Hematopoietic multipotent progenitor cell treated with erythropoietin and hydrocortisone succinate and interleukin-3 and kit ligand, for 15 days (in vitro differentiated cells): ENCODE measurements at places on chromosomes 16 and 17.

DNA sequence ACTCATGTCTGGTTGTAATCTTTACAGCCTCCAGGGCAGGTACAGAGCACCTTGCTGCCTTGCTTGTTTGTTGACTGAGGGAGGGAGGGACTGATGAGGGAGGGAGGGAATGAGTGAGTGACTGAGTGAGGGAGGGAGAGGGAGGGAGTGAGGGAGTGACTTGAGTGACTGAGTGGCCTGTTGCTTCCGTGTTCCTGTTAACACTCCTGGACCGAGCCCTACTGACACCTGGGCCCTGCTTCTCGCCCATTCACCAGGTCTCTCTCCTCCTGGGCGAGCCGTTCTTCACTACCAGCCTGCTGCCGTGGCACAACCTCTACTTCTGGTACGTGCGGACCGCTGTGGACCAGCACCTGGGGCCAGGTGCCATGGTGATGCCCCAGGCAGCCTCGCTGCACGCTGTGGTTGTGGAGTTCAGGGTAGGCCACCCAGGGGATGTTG lies 41.2 kb downstream of the PRMT7 start:
- no peak for DNase-seq

GRCh38 chr16:69544088-69544487 lies 21.7 kb upstream of the NFAT5 start:
- DNase-seq = no peak

DNA sequence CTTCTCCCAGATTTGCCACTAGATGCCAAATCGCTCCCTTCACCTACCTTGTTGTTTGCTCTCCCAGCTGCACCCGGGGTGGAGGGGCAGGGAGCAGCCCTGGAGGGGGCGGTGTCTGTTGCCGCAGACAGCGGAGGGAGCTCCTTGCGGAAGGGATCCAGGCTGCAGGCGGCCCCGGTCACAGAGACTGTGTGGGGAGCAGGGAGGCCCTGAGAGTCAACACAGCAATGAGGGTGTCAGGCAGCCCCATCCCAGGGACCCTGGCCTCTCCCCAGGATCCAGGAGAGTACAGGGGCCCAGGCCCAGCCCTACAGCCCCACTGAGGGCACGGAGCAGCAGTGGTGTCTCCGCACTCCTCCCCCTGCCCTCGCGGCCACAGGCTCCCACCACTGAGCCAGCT lies 50.5 kb upstream of the CHMP6 start:
- DNase-seq = no peak

GRCh38 chr16:71671165-71671564 lies 45.2 kb downstream of the MARVELD3 start:
- no peak for DNase-seq

GRCh38 chr16:70684146-70685060 lies 1.4 kb downstream of the MTSS2 start:
- no peak for DNase-seq

DNA sequence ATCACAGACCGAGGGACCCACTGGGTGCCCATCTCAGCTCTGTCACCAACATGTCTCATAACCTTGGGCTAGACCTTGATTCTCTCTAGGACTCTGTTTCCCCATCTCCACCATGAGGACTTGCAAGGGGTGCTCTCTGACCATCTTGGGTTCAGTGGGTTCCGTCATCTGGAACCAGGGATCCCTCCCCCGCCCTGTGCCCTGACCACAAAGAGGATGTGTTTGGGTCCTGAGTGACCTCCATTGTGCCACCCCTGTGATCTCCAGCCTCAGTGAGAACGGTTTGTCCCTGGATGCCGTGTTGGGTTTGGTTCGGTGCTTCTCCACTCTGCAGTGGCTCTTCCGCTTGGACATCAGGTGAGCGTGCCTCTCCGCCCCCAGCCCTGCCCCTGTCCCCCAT lies 49.1 kb upstream of the CPNE2 start:
- DNase-seq = no peak

DNA sequence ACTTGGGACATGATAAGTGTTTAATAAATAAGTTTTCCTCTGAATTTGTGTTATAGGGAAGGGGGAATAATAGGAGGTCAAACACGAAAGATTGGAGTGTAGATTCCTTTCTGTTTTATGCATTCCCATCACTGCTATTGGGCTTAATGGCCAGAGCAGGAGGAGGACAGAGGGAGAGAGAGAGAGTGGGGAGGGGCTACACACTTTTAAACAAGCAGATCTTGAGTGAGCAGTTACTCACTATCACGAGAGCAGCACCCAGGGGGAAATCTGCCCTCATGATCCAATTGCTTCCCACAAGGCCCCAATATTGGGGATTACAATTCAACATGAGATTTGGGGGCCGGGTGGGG lies 505.0 kb downstream of the GRIN2A start:
- DNase-seq = no peak

- DNase-seq = no peak
These were observed 38.3 kb downstream of the PRKCA start for GRCh38 chr17:66340720-66341119.

DNA sequence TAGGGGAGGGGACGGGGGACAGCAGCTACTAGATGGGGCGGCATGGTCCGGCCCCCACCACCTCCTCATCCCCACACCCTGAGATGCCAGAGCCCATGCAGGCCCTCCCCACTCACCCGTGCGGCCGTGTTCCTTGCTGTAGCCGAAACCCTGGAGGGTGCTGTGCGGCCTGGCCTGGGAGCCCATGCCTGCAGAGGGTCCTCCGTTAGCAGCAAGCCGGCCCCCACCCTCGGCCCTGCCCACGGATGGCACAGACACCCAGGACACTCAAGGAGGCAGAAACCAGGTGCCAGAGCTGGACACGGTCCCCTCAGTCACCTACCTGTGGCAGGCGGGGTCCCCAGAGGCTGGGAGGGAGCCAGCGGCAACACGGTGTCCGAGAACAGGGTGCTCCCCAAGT lies 5.5 kb downstream of the TEPSIN start:
- no peak for DNase-seq

- DNase-seq = no peak
These were observed 364.0 kb upstream of the EEF2KMT start for GRCh38 chr16:5461574-5461973.

- DNase-seq = peak; percentile 60
These were observed at the start of gene PNMT for GRCh38 chr17:39667945-39668924. Gene PNMT, plus strand, starts transcription at chr17:39668453. Its CDS starts 23 bp downstream, at chr17:39668476.

DNA sequence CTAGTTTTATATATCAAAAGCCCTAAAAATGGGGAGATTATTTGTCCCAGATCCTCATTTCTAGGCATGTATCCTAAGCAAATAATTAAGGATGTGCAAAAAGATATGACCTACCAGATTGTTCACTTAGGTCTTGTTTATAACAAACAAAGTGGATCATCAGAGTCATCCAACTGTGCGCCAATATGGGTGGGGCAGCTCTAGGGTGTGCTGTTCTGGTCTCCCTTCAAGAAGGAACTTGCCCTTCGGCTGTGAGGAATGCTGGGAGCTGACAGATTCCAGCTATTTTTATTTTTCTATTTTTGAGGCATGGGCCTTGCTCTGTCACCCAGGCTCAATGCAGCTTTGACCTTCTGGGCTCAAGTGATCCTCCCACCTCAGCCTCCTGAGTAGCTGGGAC lies 13.8 kb downstream of the CHP2 start:
- no peak for DNase-seq

GRCh38 chr16:59993101-59993500 lies 1259.0 kb upstream of the GOT2 start:
- DNase-seq = no peak

DNA sequence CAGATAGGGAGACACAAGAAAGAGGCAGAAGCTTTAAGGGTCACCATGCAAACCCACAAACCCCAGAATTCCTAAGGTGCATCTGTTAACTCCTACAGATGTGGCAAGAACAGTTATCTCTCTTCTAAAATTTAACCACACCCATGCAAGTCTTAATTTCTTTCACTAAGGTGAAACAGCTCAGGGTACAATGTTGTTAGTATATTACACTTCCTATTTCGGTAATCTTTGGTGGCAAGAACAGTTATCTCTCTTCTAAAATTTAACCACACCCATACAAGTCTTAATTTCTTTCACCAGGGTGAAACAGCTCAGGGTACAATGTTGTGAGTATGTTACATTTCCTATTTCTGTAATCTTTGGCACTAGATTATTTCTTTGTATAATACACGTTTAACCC lies 6.6 kb downstream of the CCL23 start:
- DNase-seq = peak; percentile 12

DNA sequence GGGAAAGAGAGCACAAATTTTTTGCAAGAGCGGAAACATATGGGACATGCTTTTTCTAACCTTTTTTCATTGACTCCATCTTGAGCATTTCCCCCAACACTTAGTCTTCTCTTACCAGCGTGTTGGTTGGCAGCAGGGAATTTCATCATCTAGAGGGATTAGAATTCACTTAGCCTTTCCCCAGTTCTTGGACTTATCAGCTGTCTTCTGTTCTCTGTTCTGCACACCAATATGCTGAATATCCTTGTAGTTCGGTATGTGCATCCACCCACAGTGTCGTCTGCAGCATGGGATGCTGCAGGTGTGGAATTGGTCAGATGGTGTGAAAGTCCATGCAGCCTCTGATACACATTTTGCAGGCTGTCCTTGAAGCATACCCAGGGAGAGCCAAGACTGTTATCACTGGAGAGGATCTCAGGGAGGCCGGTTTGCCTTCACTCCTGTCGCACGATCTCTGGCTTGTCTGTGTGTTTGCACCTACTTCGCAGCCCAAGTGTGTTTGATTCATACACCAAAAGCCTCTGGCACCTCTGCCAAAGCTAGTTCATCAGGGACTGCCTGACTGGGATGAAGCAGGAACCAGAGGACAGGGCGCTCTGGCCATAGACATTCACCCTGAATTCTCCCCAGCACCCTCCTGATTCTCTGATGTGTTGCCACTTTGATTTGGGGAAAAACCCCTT lies 93.3 kb downstream of the SOCS1 start:
- DNase-seq = no peak

GRCh38 chr17:4261452-4261851 lies 2.3 kb downstream of the ANKFY1 start:
- no peak for DNase-seq

DNA sequence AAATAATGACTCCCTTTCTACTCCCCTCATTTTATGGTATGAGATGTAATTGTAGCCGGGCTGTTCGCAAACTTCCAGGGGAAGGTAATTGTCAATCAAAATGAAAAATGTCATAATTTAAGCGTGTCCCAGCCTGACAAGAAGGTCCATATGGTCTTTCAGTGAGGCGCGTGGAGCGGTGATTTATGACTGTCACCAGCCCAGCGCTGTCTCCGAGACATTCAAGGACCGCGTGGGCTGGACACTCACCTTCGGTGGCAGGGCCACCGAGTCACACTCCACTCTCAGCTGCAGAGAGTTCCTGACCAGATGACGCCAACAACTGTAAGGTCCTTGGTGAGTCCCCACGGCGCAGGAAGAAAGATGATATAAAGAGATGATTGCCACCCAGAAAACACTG lies 157.7 kb upstream of the TNRC6C start:
- DNase-seq = no peak

GRCh38 chr17:58402679-58403078 lies 14.7 kb downstream of the RNF43 start:
- DNase-seq = no peak

- DNase-seq = no peak
These were observed 46.8 kb downstream of the CFAP20 start for GRCh38 chr16:58082381-58082780.

GRCh38 chr17:50514936-50515702 lies 6.9 kb downstream of the MYCBPAP start:
- DNase-seq = no peak
